ENCODE measurements at places on chromosomes 12 and 14.

DNA sequence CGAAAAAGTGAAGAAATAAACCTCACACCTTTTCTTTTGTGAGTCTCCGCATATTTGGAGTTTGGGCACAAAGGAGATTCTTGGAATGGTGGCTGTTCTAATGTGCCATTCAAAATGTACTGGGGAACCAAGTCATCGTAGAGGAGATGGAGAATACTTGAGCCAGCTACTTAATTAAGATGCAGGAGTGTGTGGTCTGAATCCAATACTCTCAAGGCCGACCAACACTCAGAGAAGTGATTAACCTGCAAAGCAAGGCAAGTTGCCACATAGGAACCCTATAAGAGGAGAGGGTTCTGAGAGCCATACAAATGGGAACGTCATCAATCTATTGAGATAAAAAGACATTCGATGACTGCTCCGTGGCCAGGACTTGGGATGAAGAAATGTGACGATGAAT is 446.7 kb downstream of the GLT1D1 start:
- no peak for DNase-seq

DNA sequence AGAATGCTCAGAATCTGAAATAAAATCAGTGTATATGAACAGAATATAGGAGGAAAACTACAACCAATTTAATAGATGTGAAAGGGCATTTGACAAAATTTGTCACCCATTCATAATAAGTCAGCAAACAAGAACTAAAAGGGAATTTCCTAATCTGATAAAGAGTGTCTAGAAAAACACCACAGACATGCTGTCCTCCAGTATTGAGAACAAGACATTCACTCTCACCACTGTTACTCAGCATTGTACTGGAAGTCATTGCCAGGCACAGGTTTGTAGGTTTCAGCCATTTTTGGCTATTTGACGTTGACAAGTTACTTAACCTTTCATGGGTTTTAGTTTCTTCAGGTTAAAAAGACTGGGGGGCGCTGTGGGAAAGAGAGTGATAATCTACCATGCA is 13.2 kb downstream of the EIF2S1 start:
- no peak for DNase-seq

DNA sequence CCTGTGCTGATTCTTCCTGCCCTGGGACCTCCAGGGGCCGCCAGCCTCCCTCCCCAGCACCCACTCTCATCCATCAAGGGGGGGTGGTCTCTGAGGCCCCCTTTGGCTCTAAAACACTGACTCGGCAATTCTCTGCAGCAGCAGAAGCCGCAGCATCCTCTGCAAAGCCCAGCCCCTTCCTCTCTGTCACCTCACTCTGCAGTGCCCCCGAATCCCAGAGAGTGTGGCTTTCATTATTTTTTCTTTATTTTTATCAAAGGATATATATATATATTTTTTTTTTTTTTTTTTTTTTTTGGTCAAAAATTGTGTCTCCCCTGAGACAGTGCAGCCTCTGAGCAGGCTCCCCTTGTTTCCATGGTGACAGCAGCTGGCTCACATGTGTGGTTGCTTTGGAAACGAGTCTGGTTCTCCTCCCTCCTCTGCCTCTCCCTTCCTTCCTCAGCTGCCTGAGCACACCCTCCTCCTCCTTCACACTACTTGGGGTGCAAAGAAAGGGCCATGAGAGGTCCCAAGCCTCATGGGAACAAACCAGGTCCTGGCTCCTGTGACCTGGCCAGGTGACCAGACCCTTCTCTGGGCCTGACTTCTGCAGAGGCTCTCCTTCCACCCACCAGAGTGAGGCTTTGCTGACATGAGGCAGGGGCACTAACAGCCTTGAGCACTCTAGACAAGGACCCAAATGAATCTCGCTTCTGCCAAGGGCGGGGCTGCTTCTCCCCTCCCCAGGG is 100.5 kb downstream of the LRRC74A start:
- no peak for DNase-seq

- no peak for DNase-seq
Measured at GRCh38 chr12:76276499-76277151, 71.6 kb downstream of the BBS10 start.

DNA sequence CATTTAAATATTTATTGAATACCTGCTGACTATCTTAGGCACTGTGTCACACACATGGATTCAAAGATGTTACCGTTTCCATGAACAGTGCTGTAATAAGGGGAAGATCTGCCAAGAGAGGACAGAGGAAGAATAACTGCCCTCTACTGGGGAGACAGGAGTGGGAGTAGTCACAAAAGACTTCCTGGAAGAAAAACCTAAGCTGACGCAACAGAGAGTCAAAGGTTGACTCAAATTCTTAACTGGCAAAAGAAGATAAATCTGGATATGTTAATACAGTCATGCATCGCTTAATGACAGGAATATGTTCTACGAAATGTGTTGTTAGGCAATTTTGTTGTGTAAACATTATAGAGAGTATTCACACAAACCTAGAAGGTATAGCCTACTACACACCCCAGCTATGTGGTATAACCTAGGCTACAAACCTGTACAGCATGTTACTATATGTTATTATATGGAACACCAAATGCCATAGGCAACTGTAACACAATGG is 51.5 kb downstream of the DCAF5 start:
- no peak for DNase-seq

GRCh38 chr12:47097276-47097896 is 17.6 kb upstream of the AMIGO2 start:
- DNase-seq: no peak

- DNase-seq: no peak
Measured at GRCh38 chr14:66649498-66649897, 141.6 kb downstream of the GPHN start.

- no peak for DNase-seq
Measured at GRCh38 chr14:28020112-28020511, 746.5 kb upstream of the FOXG1 start.

DNA sequence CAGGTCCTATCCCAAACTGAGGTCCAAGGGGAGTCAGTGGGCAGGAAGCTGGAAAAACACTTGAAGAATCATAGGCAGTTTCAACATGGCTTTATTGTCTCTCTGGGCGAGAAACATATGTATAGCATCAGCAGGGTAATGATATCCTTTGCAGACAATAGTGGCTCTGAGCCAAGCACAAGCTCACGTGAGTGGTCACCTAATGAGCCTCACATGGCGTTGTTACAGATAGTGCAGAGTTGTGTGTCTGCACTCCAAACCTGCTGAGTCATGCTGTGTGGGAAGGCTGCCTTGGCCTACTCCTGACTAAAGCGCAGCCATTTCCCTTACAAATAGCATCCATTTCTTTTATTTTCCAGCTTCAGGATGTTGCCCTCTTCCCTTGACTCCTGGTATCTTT is 105.2 kb upstream of the SYT1 start:
- no peak for DNase-seq

GRCh38 chr14:77761205-77761931 is 412 bp upstream of the SNW1 start:
- DNase-seq: no peak

DNA sequence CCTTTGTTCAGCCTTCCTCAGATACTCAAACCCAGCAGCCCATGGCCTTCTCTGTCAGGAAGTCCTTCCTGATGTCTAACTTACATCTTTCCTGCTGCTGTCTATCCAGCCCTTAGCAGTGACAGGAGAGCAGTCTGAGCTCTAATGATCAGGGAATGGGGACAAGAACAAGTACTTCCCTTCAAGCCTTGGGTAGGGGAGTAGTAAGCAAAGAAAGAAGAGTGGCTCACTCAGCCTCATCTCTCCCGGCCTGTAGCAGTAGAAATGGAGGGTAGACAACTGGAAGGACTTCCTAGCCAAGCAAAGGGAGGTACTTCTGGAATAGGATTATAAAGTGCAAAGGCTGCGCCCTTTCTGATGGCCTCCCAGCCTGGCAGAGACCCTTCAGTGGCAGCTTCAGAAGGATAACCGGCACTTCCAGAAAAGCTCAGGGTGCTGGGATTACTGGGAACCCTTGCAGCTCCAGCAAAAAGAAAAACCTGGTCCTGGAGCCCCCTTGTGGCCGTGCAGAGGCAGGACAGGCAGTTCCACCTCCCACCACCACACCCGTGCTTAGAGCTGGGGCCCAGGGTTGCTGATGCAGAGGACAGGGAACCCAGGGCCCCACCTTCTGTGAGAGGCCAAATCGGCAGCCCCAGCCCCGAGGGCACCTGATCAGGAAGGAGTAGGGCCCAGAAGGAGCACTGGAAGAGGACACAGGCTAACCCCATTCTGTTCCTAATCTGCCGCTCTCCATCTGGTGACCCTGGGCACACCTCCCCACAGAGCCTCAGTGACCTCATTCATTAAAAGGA is 12.4 kb upstream of the SMUG1 start:
- DNase-seq: peak; percentile 73

DNA sequence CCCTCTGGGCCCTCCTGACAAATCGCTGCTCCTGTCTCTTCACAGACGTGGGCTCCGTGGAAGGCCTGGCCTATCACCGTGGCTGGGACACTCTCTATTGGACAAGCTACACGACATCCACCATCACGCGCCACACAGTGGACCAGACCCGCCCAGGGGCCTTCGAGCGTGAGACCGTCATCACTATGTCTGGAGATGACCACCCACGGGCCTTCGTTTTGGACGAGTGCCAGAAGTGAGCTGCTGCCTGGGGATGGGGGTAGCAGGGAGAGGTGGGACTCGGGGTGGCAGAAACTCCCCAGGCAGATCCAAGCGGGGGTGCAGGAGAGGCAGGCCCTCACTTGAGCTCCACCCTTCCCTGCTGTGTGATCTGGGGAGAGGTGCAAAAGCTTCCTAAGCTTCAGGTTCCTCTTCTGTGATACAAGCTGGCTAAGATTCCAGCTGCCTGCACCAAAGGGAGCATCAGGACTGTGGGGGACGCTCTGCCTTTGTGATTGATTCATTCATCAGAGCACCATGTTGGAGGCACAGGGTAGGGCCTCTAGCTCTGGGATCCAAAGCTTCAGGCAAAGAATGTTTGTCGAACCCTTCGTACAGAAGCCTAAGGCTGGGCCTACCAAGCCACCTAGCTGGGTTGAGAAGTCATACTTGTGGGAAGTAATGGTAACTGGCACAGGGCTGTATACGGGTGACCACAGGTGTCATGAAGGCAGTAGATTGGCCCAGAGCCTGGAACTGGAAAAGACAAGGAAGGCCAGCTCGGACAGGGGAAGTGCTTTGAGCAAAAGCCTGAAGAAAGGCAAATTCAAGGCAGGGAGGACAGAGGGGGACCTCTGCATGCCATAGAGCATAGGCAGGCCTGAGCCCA is 29.1 kb upstream of the NXPH4 start:
- no peak for DNase-seq

DNA sequence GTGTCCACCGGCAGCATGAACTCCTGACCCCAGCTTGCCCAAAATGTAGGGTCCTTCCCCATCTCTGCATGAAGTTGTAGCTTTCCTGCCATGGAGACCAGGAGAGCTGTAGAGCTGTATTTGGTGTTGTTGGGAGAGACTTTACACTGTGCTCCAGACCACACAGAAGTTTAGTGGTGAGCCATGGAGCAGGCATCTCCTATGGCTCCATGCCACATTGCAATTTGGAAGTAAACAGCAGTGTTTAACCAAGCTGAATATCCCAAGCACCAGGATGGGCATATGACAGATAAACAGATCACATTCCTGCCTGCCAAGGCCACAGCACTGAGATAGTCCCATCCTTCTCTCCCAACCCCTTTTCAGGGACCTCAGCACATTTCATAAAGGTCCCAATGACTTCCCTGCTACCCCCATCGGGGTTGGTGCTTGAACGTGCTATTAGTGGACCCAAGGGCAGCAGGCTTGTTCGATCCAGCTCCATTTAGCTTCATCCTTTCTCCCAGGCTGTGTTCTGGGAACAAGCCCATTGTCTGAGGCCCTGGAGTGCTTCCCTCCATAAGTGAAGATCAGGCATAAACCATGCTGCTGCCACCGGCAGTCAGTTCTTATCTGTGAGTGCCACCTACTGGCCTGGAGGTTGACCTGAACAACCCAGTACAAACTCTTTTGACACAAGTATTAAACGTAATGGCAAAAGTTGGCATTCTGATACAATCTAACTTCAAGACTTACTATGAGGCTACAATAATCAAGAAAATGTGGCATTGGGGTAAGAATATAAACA is 172.3 kb upstream of the ATXN7L3B start:
- DNase-seq: peak; percentile 13

- DNase-seq: no peak
Measured at GRCh38 chr12:22447223-22447622, 97.1 kb downstream of the C2CD5 start.

GRCh38 chr12:115801871-115802270 is 475.6 kb downstream of the MED13L start:
- no peak for DNase-seq

- no peak for DNase-seq
Measured at GRCh38 chr12:61521258-61521657, 738.9 kb upstream of the USP15 start.

GRCh38 chr14:37545174-37545573 is 49.9 kb downstream of the FOXA1 start:
- no peak for DNase-seq

GRCh38 chr12:47740606-47741339 is 15.5 kb upstream of the ENDOU start:
- DNase-seq: no peak

GRCh38 chr12:28799348-28799747 is 349.7 kb upstream of the FAR2 start:
- DNase-seq: no peak

Data from H54 (cell line).